ENCODE measurements at places on chromosomes 11 and 22. TPM values are rescaled to one million over a fixed set of nuclear protein-coding genes. Genes with fewer than 3 reads are reported as not detected.

SLC25A17 gene
- 22.0 TPM for total RNA-seq

DNA sequence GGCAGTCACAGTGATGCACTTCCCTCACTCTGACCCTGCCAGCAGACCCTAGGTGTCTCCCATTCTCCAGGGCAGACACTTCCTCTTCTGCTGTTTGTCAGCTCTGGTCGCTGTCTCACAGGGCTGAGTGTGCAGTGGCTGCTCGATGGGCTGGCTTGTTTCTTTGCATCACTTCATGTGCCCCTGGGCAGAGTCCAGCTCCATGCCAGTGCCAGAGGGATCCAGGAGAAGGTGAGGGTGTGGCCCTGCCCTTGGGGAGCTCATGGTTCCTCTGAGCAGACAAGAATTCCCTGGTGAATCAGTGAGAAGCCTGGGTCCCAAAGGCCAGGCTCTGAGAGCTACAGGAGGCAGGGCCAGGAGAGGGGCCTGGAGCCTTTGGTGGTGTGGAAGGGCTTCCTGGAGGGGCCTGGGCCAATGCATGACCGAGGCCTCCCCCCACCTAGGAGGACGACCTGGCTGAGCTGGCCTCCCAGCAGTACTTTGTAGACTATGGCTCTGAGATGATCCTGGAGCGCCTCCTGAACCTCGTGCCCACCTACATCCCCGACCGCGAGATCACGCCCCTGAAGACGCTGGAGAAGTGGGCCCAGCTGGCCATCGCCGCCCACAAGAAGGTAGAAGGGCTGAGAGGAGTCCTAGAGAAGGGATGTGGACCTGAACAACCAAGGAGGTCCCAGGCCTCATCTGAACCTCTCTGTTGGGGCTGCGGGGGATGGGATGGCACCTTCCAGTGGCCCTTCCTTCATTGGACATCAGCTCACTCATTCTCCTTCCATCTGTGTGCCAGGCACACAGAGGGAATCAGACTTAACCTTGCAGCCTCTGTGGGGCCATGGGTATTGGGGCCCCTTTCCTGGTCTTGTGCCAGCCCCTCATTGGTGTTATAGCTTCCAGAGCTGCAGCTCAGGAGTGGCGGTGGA is 66.1 kb downstream of the MYO7A start:
- DNase-seq, result no peak

- DNase-seq, result no peak
These were observed 160.5 kb upstream of the NAV2 start for GRCh38 chr11:19552161-19552560.

DNA sequence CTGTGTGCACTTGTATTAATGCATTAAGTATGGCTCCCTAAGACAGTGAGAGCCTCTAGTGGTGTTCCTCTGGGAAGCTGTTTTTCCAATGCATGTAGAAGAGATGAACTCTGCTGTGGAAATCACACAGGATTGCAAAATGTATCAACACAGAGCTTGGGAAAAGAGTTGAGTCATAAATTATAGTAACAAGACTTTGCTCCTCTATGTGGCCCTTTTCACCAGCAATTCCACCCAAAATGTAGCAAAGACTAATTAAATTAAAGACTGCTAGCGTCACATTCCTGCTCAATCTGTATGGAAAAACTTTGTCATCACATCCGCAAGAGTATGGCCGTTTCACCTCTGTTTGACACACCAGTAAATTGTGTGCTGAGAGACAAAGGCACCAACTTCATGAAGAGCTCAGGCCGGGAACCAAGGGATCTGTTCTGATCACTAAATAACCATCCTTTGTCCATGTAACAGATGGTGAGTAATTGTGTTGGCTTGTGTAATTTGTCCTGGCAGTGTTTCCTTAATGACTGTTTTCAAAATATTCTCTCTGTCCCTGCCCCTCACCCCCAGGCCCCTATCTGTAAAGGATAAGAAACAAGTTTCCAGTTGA is 209.2 kb upstream of the SORL1-AS1 start:
- no peak for DNase-seq

GRCh38 chr22:20423008-20423905 is 14.4 kb downstream of the SCARF2 start:
- no peak for DNase-seq

CRYBA4 gene
- 1.1 TPM for total RNA-seq

GRCh38 chr11:93410441-93410840 is 79.9 kb downstream of the DEUP1 start:
- DNase-seq, result no peak

SSRP1 gene
- total RNA-seq, result 218 TPM

GRCh38 chr11:102318469-102318868 is 1.2 kb downstream of the BIRC3 start:
- no peak for DNase-seq

ALG12 gene
- total RNA-seq, result 26.5 TPM

Measured in WTC11 (cell line).